ENCODE measurements at places on chromosomes 11 and 22.
A peak's percentile ranks its signal among the peaks of the same experiment; 100 is the strongest.

GRCh38 chr11:60767388-60767811 lies 10.7 kb downstream of the MS4A15 start:
- no peak for DNase-seq

DNA sequence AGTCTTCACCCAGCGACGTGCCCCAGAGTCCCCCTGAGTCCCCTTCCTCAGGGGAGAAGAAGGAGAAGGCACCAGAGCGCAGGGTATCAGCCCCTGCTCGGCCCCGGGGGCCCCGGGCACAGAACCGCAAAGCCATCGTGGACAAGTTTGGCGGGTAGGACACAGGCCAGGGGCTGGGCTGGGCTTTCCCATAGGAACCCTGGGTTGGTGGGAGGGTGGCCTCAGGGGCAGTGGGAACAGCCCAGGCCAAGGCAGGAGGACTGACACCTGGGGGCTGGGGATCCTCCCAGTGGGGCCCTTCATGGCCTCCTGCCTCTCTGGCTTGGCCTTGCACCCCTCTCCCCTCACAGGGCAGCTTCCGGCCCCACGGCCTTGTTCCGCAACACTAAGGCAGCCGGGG lies 8.5 kb downstream of the SMTNL1 start:
- DNase-seq: no peak

- peak; percentile 51 for DNase-seq
Measured at GRCh38 chr22:28829358-28830181, 29.2 kb upstream of the XBP1 start.

GRCh38 chr11:35139722-35140282 lies 831 bp downstream of the CD44 start:
- DNase-seq: no peak

- no peak for DNase-seq
Measured at GRCh38 chr11:87015645-87016044, 22.1 kb upstream of the TMEM135 start.

DNA sequence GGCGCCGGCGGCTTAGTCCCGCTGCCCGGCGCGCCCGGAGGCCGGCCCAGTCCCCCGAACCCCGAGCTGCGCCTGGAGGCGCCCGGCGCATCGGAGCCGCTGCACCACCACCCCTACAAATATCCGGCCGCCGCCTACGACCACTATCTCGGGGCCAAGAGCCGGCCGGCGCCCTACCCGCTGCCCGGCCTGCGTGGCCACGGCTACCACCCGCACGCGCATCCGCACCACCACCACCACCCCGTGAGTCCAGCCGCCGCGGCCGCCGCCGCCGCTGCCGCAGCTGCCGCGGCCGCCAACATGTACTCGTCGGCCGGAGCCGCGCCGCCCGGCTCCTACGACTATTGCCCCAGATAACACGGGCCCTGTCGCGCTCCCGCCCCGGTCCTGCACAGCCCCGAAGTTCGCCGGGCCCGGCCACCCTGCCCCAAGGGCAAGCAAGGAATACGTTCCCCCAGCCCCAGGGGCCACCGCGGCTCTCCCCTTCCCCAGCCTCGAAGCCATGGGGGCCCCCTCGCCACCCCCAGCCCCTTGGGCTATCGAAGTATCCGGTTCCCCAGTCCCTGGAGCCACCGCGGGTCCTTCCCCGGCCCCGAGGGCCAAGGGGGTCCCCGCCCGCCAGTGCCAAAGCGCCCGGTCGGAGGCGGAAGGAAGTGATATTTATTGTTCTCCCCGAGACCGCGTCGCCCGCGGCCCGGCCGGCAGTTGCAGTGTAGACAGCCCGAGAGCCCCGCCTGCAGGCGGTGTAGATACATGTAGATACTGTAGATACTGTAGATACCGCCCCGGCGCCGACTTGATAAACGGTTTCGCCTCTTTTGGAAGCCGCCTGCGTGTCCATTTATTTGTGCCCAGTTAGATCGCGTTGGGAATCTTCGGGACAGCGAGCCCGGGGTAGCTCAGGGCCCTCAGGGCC lies 6.2 kb downstream of the TBX1 start:
- DNase-seq: peak; percentile 21

DNA sequence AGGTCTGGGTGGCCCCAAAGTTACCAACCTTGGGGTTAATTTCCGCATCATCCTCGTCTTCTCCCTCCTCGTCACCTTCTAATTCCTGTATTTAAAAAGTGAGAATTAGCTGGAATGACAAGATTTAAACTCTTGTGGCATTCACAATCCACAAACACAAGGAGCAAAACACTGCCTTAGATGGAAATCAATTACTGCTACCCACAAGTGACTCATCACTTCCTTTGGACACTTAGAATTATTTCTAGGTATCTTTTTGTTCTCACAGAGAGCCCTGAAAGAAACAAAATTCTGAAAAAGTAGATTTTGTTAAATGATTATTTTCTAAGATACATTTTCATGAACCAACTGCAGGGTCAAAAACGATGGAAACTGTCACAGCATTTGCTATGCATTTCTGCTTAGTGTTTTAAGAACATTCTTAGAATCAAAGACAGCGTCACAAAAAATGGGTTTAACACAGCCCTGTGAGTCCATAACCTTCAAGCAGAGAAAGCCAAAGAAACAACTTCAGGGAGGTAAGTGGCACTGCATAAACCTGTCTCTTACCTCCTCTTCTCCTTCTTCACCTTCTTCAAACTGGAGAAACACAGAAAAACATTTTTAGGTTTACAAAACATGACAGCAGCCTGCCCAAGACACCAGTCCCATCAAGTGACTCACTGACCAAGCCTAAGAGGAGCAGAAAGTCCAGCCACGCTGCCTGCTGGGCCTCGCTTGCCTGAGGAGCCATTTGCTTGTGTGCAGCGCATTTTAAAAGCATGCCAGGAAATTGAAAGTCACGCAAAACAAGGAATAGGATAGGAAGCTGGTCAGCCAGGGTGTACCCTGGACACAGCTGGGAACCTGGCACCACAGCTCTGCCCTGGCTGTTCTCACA lies 22.3 kb upstream of the PHLDA2 start:
- no peak for DNase-seq

GRCh38 chr22:23845265-23846080 lies 6.7 kb upstream of the DERL3 start:
- no peak for DNase-seq

DNA sequence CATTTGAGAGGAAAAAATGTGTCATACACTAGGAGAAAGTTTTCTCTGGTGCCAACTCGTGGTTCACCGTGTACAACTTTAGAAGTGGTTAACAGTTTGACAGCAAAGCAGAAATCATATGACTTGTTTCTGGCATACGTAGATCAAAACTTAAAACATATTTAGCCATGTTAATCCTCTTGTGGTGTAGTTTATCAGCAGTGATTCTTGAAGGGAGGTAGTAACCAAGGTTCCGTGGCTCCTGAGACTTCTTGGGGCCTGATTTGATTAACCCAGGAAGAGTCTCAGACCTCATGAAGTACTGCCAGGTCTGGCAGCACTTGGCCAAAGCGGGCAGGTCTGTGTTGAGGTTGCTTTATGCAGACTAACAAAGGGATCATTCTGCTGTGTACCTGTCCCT lies 40.5 kb downstream of the SREBF2 start:
- no peak for DNase-seq

- no peak for DNase-seq
Measured at GRCh38 chr11:126601550-126602215, 246.2 kb downstream of the ST3GAL4 start.

DNA sequence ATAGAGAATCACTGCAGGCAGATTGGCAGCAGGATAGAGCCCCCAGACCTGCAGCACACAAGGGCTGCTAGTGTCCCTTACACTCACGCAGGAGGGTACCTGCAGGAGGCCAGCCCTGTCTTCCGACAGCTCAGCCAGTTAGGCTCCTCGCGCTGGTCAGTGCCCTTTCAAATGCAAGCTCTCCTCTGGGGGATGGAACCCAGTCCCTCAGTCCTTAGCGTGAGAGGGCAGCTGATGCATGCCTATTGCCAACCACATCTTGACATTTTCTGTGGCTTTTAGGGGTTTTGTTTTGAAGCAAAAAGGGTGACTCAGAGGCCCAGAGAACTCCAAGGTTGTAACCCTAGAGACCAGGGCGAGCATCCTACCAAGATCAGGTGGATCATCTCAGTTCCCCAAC lies 40.0 kb downstream of the WNT11 start:
- DNase-seq: no peak
